Sciatic nerve (tissue), 2 donors: ENCODE measurements at places on chromosomes 2 and 18.
A peak's percentile ranks its signal among the peaks of the same experiment; 100 is the strongest.

DNA sequence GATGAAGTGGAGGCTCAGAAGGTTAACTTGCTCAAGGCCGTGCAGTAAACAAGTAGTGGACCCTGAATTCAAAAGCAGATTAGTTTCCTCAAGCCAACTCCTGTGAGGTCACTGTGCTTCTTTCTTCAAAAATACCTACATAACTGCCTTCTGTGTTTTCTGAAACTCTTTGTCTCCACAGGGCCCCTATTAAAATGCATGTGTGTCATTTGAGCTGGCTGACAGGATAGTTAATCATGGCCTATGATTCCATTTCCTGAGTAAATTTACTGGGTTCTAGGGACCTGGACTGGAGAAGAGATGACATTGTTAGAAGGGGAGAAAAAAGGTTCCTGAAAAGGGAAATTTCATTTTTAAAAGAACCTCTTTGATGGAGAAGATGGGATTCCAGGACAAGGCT is 12.9 kb upstream of the DTNA start:
- no peak for DNase-seq

DNA sequence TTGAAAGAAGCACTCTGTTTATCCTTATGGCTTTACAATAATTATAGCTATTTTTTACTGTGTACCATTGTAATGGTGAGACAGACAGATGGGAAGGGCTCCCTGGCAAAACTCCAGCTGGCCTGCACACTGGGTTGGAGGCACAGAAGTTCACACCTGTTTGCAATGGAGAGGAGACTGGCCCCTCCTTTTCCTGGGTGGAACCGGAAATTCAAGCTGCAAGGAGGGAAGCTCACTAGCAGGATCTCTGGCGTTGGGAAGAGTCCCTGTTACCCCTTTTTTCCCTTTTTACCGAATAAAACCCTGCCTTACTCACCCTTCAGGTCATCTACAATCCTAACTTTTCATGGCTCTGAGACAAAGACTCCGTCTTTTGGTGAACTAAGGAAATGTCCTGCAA is 100.3 kb upstream of the TFPI start:
- no peak for DNase-seq

DNA sequence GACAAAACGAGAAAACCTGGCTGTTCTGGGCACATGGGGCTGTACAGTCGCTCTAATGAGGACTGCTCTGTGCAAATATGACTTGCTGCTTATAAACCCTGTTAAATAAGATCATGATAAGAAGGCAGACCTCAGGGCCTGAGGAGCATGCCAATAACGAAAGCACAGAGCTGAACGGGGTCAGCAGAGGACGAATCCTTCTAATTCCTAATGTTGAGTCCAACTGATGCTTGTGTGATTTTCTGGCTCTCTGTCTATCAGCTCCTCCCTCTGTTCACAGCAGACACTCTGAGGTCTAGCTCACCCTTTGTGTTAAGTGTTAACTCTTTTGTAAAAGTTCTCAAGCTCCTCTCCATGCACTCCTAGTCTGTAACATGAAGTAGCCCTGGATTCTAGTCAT is 167.2 kb upstream of the REV1 start:
- no peak for DNase-seq

DNA sequence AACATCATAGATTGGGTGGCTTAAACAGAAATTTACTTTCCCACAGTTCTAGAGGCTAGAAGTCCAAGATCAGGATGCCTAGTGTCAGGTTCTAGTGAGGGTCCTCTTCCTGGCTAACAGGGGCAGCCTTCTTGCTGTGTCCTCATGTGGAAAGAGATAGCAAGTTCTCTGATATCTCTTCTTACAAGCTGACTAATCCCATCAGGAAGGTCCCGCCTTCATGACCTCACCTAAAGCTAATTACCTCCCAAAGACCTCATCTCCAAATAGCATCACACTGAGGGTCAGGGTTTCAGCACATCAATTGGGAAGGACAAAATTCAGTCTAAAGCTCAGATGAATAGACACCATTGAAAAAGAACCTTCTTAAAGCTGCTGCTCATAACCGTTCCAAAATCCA is 22.9 kb downstream of the ACVR1 start:
- DNase-seq, result no peak

- DNase-seq, result no peak
Observed at GRCh38 chr2:169095621-169096105, 26.3 kb downstream of the DHRS9 start.

DNA sequence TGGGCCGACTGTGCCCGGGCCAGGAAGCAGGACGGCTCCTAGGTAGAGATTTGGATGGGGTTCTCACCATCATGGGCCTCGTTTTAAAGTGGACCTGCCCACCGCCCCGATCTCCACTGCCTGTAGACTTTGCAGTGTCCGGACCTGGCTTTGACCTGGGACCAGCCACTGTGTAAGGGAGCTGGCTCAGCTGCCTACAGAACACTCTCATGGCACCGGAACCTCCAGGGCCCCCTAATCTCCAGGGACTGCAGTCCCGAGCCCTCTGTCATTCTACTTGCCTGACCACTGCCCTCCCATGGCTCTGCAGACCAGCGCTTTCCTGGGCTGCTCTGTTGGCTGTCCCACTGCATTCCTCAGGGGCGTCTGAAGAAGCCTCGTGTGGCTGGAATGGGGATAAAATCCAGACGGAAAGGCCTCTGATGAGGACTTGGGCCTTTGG is 120.8 kb downstream of the GLI2 start:
- DNase-seq, result peak; percentile 41

DNA sequence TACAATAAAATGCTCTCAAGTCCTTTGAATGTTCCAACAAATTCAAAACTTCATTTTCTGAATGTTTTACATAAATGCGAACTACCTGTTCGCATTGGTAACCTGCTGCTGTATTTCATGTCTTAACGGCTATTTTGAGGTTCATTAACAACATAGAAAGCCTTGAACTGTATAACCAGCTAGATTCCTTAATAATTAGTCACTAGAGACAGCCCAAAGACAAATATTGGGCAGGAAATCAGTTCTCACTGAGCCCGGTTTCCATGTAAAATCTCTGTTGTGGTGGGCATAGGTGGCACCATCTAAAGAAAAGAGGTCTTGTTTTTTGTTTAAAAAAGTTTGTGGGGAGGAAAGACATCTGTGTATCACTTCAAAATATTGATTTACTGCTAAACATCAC is 29.2 kb downstream of the PDIA6 start:
- no peak for DNase-seq

- no peak for DNase-seq
Observed at GRCh38 chr18:31213641-31214040, 51.0 kb upstream of the DSC1 start.

DNA sequence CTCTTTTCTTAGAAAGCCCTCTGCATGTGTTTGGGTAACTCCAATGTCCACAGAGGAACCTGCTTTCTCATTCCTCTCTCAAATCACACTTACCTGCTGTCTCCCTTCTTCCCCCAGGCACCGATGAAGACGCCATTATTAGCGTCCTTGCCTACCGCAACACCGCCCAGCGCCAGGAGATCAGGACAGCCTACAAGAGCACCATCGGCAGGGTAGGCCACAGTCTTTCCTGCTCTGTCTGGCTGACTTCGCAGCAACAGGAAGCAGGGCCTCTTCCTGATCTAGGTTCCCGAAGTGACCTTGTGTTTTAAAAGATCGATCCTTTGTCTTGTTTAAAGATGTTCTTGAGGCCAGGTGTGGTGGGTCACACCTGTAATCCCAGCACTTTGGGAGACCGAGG is 25.0 kb upstream of the GMCL1 start:
- DNase-seq, result no peak

GRCh38 chr2:227861011-227861410 is 10.4 kb upstream of the DAW1 start:
- DNase-seq, result no peak

GRCh38 chr2:232073026-232073425 is 111.5 kb downstream of the DIS3L2 start:
- DNase-seq, result no peak

DNA sequence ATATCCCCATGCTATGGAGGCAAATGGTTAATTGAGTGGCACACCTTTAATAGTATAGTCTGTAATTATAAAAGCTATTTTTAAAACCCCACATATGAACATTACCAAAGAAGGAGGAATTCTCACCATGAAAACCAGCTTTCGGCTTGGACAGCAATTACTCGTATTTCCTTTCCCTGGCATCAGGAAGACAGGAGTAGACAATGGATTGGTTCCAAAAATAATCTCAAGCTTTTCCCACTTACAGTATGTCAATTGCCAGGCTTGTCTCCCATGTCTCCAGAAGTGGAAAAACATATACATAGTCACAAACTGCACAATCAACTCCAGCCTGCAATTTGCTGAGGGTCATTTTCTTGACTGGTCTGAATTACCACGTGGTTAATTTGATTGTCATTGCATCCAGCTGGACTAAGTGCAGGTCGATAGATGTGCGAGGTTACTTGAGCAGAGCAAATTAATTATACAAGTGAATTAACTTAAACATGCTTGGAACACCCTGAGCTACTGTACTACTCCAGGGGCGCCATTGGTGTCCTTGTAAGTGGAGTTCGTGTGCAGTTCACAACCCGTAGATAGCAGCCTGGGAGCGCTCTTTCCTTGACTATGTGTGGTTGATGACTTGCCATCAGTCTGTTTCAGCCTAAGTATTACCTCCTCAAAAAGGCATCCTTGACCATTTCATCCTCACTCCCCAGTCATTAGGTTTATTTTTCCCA is 124.3 kb upstream of the PELI1 start:
- DNase-seq, result no peak

DNA sequence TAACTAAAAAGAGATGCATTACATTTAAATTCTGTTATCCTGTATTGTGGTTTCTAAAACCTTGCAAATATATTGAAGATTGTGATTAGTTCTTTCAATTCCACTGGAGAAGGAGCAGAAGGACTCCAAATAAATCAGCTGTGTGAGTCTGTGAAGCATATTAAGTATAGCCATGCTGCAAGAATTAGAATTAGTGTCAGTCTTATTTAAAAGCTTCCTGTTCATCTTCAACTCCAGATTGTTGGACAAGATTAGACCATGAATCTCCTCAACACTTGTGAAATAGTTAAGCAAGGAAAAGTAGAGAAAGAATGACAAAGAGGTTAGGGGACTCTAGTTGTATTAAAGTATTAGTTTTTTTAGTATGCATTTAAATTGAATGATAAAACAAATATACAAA is 92.5 kb upstream of the LRP1B start:
- DNase-seq, result no peak

DNA sequence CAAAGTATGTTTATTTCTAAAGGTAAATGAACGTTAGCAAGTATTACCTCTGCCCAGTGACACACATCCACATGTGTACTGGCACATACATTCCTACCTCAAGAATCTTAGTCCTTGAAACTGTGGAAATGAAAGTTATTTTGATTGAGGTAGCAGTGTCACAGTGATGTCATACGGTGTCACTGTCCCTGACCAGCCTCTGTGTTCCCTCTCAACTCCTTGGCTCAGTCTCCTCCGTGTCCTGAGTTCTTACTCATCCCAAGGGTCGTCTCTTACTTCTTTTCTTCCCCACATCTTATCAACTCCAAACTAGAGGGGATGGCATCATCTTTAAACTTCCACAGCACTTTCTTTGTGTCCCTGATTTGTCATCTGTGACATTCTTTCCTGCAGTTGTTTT is 3.3 kb downstream of the NCK2 start:
- no peak for DNase-seq

DNA sequence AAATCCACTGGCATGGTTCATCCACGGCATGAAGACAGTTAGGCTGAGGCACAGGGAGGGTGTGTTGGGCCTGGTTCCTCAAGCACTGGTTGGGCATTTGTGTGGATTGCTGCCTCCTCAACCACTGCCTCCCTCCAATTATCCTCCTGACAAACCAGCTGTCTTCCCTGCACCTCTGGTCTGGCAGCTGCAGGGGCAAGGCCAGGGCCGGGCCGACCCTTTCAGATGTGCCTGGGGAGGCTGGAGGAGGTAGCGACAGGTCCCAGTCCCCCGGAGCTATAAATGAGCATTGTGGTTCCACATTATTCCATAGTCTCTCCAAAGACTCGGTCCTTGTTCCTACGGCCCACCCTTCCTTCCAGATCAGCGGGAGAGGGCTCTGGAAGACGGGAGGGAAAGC is 86.2 kb downstream of the MBP start:
- DNase-seq, result peak; percentile 33

DNA sequence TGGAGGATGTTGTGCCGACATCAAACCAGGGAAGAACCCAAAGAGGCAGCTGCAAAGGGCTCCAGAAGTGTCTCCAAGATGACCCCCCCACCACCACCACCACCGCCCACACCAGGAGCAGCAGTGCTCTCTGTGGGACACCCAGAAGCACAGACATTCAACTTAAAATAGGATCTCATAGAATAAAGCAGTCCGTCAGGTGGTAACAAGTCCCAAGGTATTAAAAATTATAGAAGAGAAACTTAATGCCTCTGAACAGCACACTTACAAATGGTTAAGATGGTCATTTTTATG is 155.5 kb upstream of the ID2 start:
- no peak for DNase-seq

DNA sequence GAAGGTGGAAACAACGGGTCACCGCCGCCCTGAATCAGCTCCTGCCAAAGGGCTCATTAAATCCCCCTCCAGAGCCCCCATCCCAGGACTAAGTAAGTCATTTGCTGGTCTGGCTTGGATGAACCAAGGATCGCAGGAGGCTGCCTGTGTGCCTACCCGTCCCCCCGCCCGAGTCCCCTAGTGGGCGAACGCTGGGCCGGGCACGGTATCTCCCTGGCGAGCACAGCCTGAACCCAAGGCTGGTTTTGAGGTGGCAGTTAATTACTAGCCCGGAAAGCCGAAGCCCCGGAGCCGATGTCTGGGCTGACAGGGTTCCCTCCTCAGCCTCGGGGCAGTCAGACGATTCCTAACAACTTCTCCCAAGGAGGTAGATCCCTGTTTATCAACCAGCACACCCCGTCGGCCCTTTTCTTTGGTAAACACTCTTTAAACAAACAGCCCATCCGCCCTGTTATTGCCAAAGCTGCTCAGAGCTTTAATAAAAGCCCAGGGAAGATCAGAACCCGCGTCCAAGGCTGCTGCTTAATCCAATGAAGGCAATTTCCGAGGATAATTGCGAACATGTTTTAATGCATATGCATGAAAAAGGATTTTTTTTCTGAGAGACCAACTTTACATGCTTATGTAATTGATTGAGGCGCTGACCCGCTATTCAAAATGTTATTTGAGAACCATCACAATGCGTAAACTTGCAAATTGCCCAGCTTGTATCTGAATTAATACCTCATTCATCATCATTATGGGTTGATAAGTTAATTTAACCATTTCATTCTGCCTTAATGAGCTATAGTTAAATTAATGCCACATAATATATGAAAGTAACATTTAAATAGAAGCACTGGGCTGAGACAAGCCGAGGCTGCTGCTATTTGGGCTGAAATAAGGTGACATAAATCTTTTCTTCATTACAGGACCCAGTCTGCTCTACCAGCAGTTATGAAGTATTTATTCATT is 10.5 kb downstream of the EVX2 start:
- DNase-seq, result no peak

DNA sequence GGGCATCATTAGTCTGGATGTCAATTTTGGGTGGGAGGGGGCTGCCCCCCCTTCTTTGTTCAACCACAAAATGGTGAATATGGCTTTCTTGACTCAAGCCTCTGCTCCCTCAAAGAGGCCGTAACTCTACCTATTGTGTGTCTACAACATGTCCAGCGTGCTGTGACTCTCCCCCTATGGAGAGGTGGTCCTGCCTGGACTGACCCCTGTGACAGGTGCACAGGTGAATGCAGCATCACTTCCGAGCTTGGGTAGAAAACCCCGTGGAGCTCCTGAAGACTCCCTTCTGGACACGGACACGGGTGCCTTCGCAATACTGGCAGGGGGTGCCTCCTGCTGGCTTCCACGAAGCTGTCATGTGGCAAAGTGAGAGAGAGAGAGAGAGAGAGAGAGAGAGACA is 397.8 kb downstream of the GALR1 start:
- no peak for DNase-seq
